GM04504 (cell line): ENCODE measurements at places on chromosomes 4 and X.

DNA sequence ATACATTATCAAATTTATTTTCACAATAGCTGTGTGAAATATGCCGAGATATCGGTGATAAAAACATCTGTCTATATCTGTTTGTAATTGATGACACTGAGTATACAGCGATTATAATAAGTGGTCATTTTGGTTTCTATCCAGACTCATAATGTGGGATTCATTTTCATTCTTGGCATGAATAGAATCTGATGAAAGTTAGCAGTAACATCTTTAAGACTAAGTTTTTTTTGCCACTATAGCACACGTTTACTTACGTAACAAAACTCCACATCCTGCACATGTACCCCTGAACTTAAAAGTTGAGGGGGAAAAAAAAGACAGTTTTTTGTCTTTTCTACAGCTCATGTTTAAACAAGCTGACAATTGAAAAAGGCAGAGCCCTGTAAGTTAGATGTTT, 86.4 kb downstream of the PPA2 start:
- peak; percentile 49 for DNase-seq

- peak; percentile 17 for DNase-seq
Measured at GRCh38 chrX:111100191-111100590, 4.2 kb downstream of the PAK3 start.

- no peak for DNase-seq
Measured at GRCh38 chr4:165248102-165248501, 40.7 kb downstream of the KLHL2 start.

GRCh38 chrX:125205133-125205917, 114.3 kb upstream of the TEX13C start:
- no peak for DNase-seq

GRCh38 chr4:25892796-25893195, 21.2 kb upstream of the SMIM20 start:
- no peak for DNase-seq

GRCh38 chr4:8391972-8392371, 48.6 kb downstream of the ACOX3 start:
- no peak for DNase-seq

DNA sequence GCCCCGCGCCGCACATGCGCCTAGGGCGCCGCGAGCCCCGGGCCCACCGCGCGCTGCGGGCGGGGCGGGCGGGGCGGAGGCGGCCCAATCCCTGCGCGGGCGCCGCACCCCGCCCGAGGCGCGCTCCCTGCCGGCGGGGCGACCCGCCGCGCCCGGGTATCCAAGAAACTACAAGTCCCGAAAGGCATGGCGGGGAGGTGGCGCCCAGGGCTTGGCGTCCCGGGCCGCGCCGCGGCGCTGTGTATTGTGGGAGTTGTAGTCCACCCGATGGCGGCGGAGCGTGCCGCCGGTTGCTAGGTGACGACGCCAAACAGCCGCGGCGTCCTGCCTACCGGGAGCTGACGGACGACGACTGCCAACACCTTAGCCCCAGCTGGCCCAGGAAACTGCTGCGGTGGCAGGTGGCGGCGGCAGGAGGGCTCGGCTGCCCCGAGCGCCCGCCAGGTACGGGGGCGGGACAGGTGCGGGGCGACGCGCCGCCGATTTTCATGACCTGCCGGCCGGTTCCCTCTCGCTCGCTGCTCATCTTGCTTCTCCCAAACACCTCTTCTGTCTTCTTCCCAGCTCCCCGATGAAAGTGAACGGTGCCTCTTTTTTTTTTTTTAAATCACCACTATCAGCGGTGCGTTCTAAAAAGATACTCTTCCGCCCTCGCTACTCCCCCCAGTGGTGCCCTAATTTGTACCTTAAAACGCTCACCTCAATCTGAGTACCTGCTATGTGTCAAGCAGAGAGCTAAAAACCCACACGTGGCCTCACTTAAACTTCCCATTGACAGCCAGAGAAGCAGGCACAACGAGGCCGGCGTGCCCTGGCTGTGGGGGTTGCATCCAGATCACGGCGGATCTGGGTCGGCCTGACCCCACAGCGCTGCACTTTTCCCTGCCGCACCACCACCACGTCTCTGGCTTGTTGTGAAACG, at the start of gene CFAP99:
CFAP99 (plus strand) TSS at position 306 of the 922 bp plus-strand sequence.
- peak; percentile 78 for DNase-seq

- no peak for DNase-seq
Measured at GRCh38 chrX:136866337-136867095, 14.0 kb downstream of the RBMX start.

GRCh38 chr4:185457136-185457535, 14.4 kb downstream of the CCDC110 start:
- DNase-seq, result no peak

DNA sequence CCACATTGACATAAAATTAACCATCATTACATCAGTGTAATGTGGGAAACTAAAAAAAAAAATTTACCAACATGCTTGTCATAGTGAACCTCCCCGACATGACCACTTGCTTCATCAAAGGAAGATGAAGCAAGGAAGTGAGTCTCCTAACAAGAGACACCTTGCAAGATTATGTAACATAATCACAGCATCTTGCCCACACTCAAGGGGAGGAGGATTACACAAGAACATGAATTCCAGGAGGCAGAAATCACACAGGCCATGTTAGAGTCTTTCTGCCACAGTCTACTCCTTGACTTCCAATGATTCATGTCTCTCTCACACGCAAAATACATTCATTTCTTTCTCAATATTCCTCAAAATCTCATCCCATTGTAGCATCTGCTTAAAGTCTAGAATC, 93.3 kb downstream of the AKAP4 start:
- no peak for DNase-seq

- DNase-seq, result peak; percentile 16
Measured at GRCh38 chrX:24371391-24371972, 11.0 kb downstream of the SUPT20HL1 start.

GRCh38 chr4:107733431-107733925, 13.4 kb upstream of the PAPSS1 start:
- DNase-seq, result no peak

- no peak for DNase-seq
Measured at GRCh38 chrX:402857-403256, 16.1 kb upstream of the PPP2R3B start.

GRCh38 chr4:189374176-189374575, 566.5 kb upstream of the FRG1 start:
- DNase-seq, result no peak

GRCh38 chr4:14465507-14465906, 536.8 kb upstream of the CPEB2 start:
- DNase-seq, result no peak

DNA sequence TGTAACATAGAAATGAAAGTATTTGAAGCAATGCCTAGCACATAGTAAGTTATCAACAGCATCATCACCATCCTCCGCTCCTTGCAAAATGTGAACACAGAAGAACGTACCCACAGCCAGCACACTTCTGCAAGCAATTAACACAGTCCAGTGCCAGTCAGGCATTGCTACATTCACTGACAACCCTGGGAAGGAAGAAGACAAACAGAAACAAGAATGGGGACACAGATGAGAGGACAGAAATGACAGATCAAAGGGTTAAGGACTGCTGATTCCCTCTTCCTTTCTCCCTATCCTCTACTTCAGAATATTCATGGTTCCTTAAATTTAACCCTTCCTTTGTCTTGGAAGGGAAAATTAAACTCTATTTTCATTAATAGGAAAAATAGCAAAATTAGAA, 53.1 kb downstream of the CHM start:
- peak; percentile 3 for DNase-seq

DNA sequence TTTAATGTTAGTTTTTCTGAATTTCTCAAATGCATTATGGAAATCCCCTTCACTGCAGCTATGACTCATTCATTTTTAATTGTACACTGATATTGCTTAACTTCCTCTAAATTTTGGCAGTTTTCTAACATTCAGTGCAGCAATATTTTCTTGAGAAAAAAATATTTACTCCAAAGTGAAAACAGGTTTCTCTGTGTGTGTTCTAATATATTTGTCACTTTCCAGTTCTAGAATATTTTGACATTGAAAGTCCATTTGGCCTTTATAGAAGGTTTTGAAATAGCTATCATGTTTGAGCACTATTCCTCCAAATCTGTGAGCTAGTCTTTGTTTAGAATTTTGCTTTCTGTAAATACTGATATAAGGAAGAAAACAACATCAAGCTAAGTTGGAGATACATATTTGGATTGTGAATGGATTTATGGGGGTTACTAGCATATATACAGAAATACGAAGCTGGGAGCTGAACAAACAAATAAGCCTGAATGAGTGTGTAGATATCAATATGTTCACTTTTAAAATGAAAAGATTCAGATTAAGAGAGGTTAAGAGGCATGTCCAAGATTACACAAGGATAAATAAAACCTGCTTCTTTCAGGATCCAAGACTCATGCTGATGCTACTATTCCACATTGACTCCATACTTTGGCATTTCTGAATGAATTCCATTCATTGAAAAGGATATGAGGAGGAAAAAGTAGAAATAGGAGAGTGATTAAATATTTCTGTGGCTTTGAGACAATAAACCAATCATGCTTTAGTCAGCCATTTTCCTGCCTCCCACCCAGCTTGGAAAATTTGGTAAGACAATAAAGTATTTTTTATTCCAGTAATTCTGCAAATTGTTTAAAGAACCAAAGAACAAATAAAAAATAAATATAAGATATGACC, 57.3 kb upstream of the SLIT2 start:
- peak; percentile 73 for DNase-seq

- DNase-seq, result no peak
Measured at GRCh38 chr4:26959654-26960047, 99.0 kb downstream of the STIM2 start.

DNA sequence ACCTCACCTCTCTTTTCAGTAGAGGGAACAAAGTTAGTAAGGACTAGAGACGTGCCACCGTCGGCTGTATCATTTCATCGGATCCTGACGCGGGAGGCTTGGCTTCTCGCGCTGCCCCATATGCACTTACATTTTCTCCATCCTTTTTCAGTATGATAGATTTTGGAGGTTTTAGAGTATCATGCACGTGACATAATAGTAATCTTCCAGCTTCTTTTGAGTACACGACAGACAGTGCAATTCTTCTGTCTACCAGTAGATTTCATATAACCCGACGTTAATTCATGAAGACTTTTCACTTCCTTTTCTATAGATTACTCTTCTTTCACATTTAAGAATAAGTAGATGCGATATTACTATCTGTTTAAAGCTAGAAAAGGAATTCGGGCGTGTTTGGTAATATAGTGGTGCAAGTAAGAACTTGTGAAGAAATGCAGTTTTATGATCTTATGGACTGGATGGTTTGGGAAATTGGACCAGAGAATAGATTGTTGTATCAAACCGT, 1.0 kb downstream of the CDS1 start:
- DNase-seq, result no peak

DNA sequence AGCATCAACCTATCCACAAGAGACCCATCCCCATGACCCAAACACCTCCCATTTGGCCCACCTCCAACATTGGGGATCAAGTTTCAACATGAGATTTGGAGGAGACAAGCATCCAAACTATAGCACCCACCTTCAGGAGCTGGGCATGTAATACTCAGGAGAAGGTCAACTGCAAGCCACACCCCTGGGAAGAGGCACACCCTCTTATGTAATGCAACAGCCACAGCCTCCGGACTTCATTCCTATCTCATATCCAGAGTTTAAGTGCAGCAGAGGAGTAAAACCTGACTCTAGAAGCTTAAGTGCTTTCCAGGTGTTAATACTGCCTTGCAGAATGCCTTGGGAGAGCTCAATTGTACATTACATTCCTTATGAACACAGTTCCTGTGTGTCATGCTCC, 197.4 kb downstream of the PTTG2 start:
- no peak for DNase-seq

DNA sequence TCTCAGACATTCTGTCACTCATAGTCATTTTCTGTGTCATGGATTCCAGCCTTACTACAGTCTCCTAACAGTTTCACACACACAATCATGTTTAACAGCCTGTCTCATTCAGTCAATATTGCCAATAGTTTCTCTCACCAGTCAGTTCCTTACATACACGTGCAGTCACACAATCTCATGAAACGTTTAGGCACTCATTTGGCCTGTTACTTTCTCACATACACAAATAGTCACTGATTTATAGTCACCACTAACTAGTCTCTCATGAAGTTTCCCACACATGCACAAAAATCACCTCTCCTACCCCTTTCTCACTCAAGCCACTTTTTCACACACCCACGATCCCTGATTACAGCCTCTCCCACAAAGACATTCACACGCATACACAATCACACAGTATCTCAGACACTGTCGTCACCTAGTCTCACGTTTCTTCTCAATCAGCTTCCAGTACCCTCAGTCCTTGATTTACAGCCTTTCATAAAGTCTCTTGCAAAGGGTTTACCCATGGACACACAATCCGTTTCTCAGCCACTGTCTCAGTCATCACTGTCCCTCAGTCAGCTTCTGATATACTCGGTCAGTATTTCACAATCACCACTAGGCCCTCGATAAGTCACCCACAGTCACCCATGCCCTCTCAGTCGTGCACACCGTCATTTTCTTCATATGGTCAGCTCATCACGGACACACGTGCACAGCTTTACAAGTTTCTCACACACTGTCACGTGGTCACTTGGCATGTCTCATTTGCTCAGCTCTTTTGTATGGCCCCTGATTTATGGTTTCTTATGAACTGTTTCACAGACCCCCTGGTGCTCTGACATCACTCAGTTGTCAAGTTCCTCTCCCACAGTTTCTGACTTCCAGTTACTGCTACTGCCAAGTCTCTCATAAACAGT, 4.2 kb upstream of the CFP start:
- no peak for DNase-seq

DNA sequence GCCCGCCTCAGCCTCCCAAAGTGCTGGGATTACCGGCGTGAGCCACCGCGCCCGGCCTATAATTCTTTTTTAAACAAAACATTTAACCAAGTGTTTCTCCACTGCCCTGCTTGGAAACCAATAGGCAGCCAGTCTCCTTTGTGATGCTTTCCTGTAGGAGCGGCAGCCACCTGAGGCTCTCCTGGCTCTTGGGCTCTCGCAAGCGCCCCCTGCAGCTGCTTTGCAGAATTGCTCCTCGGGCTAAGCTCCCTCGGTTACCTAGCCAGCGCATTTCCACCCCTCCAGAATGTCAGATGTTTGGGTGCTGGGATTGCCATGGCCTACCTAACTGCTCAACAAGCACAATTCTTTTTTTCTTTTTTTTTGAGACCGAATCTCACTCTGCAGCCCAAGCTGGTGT, 7.7 kb downstream of the S100P start:
- DNase-seq, result no peak

- no peak for DNase-seq
Measured at GRCh38 chr4:58119298-58119697, 1009.1 kb upstream of the IGFBP7 start.

- DNase-seq, result no peak
Measured at GRCh38 chr4:139918591-139918990, 235.4 kb downstream of the MAML3 start.

DNA sequence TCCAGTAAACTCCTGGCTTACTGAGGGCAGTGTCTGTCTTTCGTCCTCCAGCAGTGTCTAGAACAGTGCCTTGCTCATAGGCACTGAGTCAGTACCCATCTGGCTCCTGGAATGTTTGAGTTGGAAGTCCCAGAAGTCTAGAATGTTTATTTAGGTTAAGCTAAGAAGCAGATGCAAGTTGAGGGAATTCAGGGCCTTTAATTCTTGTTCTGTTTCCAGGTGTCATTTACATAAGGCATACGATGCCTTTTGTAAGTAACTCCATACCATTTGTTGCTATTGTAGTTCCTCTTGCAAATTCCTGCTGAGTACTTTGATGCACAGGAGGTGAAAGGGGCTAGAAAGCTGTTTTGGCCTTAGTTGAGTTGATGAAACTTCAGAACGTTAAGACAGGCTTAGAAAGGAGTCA, 22.2 kb downstream of the ARHGAP10 start:
- no peak for DNase-seq

GRCh38 chr4:79197275-79198009, 128.4 kb downstream of the NAA11 start:
- DNase-seq, result no peak

- DNase-seq, result no peak
Measured at GRCh38 chr4:183700407-183700806, 41.3 kb downstream of the TRAPPC11 start.
